ENCODE measurements at places on chromosomes 5 and 9. TPM values are rescaled to one million over a fixed set of nuclear protein-coding genes. Genes with fewer than 3 reads are reported as not detected.

- peaks cover 2% of the 10 kb centered on the region for H3K36me3 ChIP-seq
- H3K4me1 ChIP-seq = peaks cover 27% of the 10 kb centered on the region
- no peak for DNase-seq
- no peak overlapping the region for H3K27ac ChIP-seq
Observed at GRCh38 chr9:33146298-33146697, 20.8 kb downstream of the B4GALT1 start.

- no peak overlapping the region for H3K27ac ChIP-seq
- no peak for DNase-seq
- H3K27me3 ChIP-seq = peaks cover 7% of the 10 kb centered on the region
- H3K4me1 ChIP-seq = peaks cover 9% of the 10 kb centered on the region
- H3K36me3 ChIP-seq = no peaks in the 10 kb centered on the region
Observed at GRCh38 chr9:101625876-101626275, 31.1 kb upstream of the PPP3R2 start.

DNA sequence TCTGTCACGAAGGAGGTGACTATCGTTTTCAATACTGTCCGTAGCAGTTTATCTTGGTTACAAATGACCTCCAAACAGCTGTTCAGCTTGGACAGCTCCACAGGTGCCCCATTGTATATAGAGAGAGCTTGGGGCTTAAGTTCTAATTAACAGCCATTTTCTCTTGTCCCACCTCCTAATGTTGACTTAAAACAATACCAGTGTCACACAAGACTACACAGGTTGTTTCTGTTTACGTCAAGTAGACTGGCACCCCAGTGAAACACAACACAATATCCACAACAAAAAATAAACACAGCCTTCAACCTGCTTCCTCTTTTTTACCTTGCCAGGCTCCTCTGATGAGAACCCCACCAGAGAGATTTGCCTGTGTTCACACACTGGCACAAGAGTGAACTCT is 39.8 kb upstream of the TLE1 start:
- H3K27me3 ChIP-seq = no peaks in the 10 kb centered on the region
- DNase-seq = no peak
- H3K36me3 ChIP-seq = no peaks in the 10 kb centered on the region
- H3K4me1 ChIP-seq = peaks cover 5% of the 10 kb centered on the region

DNA sequence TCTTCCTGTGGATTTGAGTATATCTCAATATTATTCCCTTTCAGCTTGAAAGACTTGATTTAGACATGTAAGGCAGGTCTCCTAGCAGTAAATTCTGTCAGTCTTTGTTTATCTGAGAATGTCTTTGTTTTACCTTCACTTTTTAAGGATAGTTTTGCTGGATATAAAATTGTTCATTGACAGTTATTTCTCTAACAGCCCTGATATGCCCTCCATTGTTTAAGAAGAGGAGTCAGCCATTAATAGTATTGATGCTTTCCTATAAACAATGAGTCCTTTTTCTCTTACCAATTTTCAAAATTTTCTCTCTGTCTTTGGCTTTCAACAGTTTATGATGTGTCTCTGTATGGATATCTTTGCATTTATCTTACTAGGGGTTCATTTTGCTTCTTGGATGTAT is 163.5 kb upstream of the ANKRD55 start:
- peaks cover 13% of the 10 kb centered on the region for H3K4me1 ChIP-seq
- H3K27me3 ChIP-seq = no peaks in the 10 kb centered on the region
- H3K4me3 ChIP-seq = no peak overlapping the region
- DNase-seq = no peak
- H3K36me3 ChIP-seq = peaks cover 34% of the 10 kb centered on the region

GRCh38 chr5:168985454-168985853 is 315.5 kb downstream of the SLIT3 start:
- DNase-seq = no peak
- H3K27me3 ChIP-seq = peaks cover 41% of the 10 kb centered on the region
- no peaks in the 10 kb centered on the region for H3K36me3 ChIP-seq
- H3K4me3 ChIP-seq = no peak overlapping the region
- peaks cover 11% of the 10 kb centered on the region for H3K4me1 ChIP-seq

STARD4 gene
- total RNA-seq = 65.8 TPM

AQP7 gene
- 1.7 TPM for total RNA-seq

FRRS1L gene
- 14.4 TPM for total RNA-seq

IFNK gene
- total RNA-seq = not detected

Data from mesothelial cell of epicardium (in vitro differentiated cells).